ENCODE measurements at places on chromosomes 3 and 15. TPM values are rescaled to one million over a fixed set of nuclear protein-coding genes. Genes with fewer than 3 reads are reported as not detected.

DNA sequence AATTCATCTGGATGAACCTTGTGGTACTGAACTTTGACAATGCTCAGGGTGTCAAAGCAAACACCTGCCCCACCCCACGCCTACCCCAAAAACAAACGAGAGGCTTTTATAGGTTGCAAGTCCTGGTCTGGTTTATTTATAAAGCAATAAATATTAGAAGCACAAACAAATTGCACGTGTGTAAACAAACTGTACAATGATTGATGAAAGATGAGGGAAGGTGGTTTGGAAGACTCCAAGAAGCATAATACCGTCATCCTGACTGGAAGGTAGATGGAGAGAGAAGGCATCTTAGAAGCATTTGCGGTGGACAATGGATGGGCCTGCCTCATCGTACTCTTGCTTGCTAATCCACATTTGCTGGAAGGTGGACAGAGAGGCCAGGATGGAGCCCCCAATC is 5.2 kb downstream of the ACTC1 start:
- DNase-seq, result no peak

DNA sequence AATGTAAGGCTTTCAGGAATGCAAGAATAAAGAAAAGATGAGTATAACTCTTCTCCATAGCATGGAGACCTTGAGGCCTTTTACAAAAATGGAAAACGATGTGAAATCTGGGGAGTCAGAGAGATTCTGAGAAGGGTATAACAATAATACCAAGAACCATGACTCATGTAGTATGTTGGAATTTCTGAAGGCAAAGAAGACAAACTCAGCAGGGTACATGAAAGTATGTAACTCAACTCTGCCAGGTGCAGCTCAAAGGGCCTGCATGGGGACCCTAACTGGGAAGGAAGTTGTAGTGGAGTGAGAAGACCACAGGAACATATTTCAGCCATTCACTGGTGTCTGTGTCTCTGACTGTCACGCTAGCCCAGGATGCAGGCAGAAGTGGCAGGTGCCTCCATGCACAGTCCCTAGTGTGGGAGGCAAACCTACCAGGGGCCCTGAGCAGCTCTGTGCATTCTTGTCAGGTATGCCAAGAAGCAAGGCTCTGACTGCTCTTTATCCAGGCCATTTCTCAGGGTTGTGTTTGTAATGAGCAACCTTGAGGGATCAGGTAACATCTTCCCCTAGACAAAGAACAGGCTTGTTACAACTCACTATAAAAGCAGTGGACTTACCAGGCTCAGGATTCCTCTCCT is 57.2 kb downstream of the GPR156 start:
- no peak for DNase-seq

DNA sequence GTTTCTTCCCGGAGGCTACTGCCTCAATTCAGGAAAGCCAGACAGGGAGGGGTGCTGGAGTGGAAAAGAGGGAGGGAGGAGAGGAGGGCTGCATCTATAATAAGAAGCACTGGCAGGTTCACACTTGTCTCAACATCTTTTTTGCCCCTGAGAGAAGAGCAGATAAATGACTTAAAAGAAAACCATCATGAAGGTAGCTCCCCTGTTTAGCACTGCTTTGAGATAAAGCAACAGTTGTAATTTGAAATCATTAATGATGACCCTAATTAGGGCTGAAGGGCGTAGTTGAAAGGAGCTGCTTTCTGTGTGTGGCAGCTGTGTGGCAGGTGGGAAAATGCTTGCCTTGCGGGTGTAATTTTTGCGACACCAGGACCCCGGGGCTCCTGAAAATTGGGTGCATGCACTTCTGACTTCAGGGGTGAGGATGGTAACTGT is 222.8 kb upstream of the IL12A start:
- DNase-seq, result no peak

The CPLX3 gene
- total RNA-seq, result 0.60 TPM
